Stimulated activated CD8-positive, alpha-beta memory T cell treated with anti-CD3 and anti-CD28 coated beads, Interleukin-4, amount 100 ng/mL, for 24 hours (primary cell): ENCODE measurements at places on chromosomes 3 and 15.

- no peak for DNase-seq
Observed at GRCh38 chr15:40878785-40879184, 4.8 kb upstream of the RHOV start.

DNA sequence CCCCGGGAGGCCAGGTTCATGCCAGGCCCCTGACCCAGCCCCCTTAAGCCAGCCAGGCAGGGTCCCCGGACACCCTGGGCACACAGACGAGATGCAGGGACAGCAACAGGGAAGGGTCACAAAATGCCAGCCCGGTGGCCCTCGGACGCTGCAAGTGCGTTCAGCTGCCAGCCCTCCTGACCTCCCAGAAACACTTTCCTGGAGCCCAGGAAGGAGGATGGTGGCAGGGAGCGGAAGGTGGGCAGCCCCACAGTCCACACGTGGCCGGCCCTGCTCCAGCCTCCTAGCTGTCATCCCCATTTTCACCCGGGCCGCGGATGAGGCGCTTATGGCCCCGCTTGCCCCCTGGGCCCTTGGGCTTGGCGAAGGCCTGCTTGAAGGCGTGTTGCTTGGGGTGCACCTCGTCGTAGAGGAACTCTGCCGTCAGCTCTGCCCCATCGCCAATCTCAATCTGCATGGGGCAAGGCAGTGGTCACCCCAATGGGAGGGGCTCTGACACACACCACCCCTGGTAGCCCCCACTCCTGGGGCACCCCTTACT lies 3.4 kb upstream of the TLR9 start:
- no peak for DNase-seq

- no peak for DNase-seq
Observed at GRCh38 chr15:82301296-82302016, 38.8 kb downstream of the SAXO2 start.

GRCh38 chr15:69668039-69668705 lies 215.6 kb downstream of the RPLP1 start:
- DNase-seq, result no peak

DNA sequence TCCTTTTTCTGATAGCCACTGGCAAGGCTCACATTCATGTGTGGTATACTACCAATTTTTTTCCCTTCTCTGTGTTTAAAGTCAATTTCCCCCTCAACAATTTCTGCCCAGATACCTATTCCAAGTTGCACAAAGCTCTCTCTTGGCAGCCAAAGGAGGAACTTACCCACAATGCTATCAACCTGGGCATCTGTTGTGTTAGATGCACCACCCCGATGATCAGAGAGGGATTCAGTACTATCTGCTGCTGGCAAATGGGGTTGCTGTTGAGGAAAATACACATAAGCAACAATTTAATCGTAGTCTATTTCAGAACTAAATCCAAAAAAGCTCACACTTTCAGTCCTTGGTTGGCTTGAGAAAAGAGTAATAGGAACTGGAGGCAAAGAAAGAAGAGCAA lies 46.1 kb downstream of the AAGAB start:
- DNase-seq, result no peak

GRCh38 chr3:50470658-50471057 lies 32.8 kb downstream of the CACNA2D2 start:
- DNase-seq, result no peak

GRCh38 chr3:4587061-4587837 lies 94.1 kb downstream of the ITPR1 start:
- DNase-seq, result no peak

GRCh38 chr15:77019521-77020331 lies 24.8 kb downstream of the PSTPIP1 start:
- no peak for DNase-seq

GRCh38 chr3:194215392-194215791 lies 79.4 kb downstream of the HES1 start:
- no peak for DNase-seq

- DNase-seq, result no peak
Observed at GRCh38 chr3:17090280-17090983, 205.7 kb downstream of the PLCL2 start.

- DNase-seq, result no peak
Observed at GRCh38 chr15:42728972-42729371, 8.0 kb downstream of the CDAN1 start.

- no peak for DNase-seq
Observed at GRCh38 chr15:51137880-51138430, 43.2 kb upstream of the TNFAIP8L3 start.

GRCh38 chr3:141808586-141808985 lies 45.4 kb downstream of the GRK7 start:
- DNase-seq, result no peak

DNA sequence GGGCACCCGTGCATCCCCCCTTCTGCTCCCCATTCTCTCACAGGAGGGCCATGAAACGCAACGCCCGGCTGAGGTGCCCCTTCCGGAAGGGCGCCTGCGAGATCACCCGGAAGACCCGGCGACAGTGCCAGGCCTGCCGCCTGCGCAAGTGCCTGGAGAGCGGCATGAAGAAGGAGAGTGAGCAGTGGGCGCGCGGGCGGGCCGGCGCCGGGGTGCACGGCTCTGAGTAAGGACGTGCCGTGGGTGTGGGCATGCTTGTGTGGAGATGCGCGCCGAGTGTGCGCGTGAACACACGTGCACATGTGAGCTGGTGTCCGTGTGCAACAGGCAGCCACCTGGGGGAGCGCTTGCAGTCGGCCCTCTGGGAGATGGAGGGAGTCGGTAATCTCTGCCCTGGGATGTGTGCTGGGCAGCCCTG lies 28.1 kb downstream of the NR1I2 start:
- DNase-seq, result peak; percentile 49

DNA sequence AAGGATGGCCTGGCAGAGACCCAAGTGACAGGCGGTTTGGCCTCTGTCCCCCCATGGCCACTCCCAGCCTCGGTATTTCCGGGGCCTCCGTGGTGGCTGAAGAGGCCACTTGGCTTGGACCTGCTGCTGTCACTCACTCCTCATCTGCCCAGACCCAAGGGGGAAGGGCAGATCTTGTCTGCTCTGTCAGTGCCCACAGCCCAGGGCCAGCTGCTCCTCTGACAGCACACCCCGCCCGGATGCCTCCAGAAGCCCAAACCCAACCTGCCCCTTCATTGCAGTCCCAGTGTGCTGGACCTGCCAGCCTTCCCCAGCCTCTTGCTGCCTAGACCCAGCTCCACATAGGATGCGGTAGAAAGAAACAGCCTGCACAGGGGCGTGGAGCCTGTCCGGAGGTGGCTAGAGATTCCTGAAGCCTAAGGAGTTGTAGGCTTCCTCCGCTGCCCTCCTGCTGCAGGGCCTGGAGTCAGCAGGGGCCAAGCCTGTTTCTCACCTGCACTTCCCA lies 52.0 kb downstream of the MAGEF1 start:
- no peak for DNase-seq

DNA sequence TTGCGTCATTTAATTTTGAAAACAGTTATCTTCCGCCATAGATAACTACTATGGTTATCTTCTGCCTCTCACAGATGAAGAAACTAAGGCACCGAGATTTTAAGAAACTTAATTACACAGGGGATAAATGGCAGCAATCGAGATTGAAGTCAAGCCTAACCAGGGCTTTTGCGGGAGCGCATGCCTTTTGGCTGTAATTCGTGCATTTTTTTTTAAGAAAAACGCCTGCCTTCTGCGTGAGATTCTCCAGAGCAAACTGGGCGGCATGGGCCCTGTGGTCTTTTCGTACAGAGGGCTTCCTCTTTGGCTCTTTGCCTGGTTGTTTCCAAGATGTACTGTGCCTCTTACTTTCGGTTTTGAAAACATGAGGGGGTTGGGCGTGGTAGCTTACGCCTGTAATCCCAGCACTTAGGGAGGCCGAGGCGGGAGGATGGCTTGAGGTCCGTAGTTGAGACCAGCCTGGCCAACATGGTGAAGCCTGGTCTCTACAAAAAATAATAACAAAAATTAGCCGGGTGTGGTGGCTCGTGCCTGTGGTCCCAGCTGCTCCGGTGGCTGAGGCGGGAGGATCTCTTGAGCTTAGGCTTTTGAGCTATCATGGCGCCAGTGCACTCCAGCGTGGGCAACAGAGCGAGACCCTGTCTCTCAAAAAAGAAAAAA lies 1.2 kb downstream of the B2M start:
- DNase-seq, result peak; percentile 38

- DNase-seq, result no peak
Observed at GRCh38 chr15:66254951-66255676, 1.6 kb upstream of the MEGF11 start.

DNA sequence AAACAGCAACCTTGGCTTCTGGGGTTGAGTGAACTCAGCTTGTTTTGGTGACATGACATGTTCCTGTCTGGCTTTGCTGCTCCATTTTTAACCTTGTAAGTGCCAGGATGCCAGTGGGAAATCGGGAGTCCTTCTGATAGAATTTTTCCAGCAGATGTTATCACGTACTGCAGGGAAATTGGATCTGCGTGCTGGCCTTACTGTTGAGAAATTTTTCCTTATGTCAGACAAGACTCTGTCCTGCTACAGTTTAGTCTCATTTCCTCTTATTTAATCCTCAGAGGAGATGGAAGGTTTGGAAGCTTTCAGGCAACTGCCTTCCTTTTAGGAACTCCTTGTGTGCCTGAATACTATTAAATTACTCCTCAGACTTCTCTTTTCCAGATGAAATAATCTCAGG lies 80.6 kb downstream of the PGPEP1L start:
- no peak for DNase-seq

DNA sequence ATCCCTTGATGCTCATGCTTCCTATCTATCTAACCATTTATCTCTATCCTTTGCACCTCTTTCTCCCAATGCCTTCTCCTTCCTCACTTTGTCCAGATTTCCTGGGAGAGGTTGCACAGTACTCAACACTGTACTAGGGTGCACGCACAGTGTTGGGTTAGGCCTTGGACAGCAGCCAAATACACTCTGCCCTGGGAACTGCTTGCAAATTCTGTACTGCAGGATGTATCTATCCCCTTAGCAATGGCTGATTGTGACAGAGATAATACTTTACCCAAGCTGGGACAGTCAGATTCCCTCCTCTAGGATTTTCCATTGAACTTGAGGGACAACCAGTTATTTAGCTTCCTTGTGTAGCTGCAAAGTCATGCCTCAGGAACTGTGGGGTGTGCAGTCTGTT lies 113.3 kb downstream of the IL20RB start:
- no peak for DNase-seq

- DNase-seq, result peak; percentile 49
Observed at GRCh38 chr15:84079885-84080777, 155.4 kb upstream of the GOLGA6L4 start.

GRCh38 chr3:69867941-69868505 lies 128.8 kb downstream of the MITF start:
- DNase-seq, result no peak

GRCh38 chr3:23002836-23003732 lies 200.0 kb upstream of the UBE2E2 start:
- DNase-seq, result no peak

DNA sequence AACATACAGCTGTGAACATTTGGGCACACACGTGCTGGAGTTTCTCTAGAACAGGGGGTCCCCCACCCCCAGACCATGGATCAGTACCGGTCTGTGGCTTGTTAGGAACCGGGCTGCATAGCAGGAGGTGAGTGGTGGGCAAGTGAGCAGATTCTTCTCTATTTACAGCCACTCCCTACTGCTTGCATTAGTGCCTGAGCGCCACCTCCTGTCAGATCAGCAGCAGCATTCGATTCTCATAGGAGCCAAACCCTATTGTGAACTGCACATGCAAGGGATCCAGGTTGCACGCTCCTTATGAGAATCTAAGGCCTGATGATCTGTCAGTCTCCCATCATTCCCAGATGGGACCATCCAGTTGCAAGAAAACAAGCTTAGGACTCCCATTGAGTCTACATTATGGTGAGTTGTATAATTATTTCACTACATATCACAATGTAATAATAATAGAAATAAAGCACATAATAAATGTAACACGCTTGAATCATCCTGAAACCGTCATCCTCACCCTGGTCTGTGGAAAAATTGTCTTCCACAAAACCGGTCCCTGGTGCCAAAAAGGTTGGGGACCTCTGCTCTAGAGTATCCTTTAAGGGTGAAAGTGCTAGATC lies 25.8 kb downstream of the CHRM5 start:
- no peak for DNase-seq

- DNase-seq, result no peak
Observed at GRCh38 chr15:22236469-22236868, 156.1 kb downstream of the OR4M2 start.

DNA sequence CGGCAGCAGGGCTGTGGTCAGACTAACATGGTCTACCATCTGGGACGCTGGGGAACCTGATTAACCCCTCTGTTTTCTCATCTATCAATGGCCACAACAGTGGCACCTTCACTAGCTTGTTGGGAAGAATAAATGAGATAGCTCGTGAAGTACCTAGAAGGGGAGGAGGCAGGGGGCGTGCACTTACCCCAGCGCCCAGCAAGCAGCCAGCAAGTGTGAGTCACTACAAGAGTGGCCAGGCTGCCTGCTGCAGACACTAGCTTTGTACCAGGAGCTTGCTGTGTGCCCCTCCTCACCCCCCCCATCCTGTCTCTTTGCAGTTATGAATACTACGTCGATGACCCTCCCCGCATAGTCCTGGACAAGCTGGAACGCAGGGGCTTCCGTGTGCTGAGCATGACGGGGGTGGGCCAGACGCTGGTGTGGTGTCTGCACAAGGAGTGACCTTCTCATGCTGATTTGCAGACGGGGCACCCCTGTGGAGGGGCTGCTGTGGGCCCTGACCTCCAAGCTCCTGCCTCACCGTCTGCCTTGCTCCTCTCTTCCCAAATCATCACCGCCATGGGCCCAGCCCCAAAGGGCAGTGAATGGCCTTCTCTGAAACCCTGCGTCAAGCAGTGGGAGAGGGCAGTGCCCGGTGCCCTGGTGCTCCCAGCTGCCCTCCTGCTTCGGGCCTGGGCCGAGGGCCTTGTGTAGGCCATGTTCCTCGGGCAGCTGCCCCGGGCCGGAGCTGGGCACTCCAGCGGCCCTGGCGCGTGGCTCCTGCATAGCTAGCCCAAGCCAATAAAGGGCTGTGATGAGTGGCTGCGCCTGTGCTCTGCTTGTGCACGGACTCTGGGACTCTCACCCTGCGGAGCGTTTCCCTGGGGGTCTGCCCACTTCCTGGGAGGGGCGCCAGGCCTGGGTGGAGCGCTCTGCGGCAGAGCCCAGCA lies 2.6 kb upstream of the C15orf62 start:
- no peak for DNase-seq

DNA sequence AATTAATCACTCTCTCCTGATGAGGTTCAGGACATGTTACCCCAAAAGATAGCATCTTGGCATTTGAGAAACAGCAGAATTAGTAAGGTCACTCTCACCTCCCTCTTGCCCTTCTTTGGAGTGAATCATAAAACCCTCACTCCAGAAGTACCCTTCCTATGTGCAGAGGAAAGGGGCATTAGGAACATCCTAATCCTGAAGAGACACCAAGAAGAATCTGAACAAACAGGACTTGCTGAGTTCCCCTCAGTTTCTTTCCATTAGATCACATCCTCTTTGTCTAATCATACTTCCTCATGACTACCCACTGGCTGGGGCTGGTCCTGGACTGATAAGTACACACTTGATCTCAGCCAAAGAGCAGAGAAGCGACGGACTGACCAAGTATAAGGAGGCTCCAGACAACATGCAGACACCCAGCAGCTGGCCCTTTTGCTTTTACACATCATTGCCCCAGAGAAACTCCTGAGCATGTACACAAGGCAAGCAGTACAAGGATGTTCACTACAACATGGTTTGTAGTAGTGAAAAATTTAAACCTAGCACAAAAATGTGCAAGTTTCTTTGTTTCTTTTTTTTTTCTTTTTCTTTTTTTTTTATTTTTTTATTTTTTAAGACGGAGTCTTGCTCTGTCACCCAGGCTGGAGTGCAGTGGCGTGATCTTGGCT lies 15.0 kb upstream of the TM6SF1 start:
- no peak for DNase-seq
